ENCODE measurements at places on chromosomes 2 and 18.

DNA sequence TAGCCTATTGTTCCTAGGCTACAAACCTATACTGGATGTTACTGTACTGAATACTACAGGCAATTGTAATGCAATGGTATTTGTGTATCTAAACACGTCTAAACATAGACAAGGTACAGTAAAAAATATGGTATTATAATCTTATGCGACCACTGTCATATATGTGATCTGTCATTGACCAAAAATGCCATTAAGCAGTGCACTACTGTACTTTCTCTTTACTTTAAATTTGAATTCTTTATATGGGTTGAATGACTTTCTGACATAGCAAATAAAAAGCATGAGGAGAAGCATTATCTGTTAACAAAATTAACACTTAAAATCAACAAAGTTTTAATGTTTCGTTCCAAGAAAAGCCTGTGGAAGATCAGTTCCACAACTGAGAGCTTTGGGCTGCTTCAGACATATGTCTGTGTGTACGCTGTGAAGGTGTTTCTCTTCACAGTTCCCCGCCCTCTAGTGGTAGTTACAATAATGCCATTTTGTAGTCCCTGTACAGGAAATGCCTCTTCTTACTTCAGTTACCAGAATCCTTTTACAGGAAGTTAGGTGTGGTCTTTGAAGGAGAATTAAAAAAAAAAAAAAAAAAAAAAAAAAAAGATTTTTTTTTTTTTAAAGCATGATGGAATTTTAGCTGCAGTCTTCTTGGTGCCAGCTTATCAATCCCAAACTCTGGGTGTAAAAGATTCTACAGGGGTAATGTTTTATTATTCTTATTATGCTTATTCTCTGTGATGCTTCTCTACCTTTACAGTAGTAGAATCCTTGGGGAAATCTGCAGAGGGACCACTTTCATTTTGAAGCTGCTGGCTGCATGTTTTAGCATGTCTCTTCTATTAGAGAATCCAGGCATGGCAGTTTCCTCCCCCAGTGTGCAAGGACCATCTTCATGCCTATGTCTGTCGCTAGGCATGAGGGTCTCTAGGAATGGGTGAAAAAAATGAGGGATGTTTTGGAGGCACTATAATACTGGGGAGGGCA lies 54.5 kb downstream of the SCN2A start:
- ATAC-seq, result peak; percentile 100

DNA sequence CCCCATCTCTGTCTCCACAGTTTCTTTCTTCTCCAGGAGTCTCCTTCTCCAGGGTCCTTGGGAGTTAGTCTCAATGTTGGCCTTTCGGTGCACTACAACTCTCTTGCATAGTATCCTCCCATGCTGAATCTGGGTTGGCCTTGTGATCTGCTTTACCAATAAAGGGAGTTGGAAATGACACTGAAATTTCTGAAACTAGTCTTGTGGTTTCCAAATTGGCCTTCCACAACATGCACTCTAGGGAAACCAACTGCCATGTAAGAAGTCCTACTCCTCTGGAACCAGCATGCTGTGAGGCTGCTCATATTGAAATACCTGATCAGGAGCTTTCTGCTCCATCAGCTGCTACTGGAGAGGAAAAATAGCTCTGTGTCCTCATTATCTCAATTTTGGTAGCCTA lies 9.9 kb upstream of the ABHD3 start:
- peak; percentile 62 for ATAC-seq

DNA sequence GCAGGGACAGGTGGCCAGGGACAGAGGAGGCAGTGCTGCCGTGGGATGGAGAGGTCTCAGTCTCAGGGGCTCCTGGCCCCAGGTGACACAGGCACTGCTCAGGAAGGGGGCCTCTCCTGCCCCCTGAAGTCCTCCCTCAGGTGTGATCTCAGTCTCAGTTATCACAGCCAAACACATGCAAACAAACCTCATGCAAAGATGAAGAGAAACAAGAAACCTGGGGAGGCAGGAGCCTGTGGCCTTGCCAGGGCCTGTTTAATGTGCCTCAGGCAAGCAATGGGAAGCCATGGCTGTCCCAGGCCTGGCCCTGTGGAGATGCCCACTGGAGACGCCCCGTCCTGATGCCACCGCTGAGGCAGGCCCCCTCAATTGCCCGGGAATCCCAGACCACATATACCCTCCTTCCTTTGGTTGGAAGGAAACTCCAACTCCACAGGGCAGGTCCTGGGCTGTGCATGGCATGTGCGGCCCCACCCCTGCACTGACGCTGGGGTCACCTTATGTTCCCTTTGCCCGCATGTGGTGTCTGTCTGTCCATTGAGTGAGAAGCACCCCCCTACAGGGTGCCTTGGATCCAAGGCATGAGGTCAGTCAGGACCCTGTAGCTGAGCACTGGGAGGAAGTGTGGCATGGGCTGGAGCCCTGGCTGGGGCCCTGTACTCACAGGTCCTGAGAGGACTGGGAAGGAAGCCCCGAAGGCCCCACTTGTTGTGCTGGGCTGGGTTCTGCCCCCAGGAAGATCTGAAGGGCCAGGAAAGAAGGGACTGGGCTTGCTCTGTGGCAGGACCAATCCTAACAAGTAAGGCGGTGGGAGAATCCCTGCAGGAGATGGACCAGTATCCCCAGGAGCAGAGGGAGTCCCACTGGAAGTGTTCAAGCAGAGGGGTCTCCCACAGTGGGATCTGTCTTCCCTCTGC lies 68.8 kb upstream of the RAB6C start:
- no peak for ATAC-seq

DNA sequence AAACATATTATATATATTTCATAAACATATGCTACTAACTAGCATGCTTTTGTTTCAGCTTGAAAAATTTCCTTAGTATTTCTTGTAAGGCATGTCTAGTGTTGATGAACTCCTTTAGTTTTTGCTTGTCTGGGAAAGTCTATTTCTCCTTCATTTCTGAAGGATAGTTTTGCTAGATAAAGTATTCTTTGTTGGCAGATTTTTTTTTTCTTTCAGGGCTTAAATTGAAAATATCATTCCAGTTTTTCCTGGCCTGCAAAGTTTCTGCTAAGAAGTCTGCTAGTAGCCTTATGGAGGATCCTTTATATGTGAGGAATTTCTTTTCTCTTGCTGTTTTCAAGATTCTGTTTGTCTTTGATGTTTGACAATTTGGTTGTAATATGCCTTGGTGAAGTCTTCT lies 183.5 kb downstream of the SLC4A3 start:
- ATAC-seq, result no peak

DNA sequence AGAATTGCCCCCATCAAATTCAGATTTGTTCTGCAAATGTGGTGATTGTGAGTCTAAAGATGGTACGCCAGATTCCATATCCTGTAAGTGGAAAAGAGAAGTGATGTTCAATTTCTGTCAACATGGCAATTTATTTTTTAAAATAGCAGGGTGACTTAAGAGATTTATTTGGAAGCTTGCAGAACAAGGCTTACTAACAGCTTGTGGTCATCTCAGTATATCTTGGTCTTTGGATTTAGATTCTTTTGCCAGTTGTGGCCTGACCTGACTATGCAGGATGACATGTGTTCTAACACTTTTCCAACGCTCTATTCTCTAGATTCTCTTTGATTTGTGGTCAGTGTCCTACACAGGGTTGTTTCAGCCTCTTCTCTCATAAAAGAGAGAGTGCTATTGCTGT lies 74.4 kb downstream of the MAP3K20 start:
- ATAC-seq, result no peak

GRCh38 chr2:197024206-197024605 lies 97.7 kb upstream of the PGAP1 start:
- ATAC-seq, result no peak

DNA sequence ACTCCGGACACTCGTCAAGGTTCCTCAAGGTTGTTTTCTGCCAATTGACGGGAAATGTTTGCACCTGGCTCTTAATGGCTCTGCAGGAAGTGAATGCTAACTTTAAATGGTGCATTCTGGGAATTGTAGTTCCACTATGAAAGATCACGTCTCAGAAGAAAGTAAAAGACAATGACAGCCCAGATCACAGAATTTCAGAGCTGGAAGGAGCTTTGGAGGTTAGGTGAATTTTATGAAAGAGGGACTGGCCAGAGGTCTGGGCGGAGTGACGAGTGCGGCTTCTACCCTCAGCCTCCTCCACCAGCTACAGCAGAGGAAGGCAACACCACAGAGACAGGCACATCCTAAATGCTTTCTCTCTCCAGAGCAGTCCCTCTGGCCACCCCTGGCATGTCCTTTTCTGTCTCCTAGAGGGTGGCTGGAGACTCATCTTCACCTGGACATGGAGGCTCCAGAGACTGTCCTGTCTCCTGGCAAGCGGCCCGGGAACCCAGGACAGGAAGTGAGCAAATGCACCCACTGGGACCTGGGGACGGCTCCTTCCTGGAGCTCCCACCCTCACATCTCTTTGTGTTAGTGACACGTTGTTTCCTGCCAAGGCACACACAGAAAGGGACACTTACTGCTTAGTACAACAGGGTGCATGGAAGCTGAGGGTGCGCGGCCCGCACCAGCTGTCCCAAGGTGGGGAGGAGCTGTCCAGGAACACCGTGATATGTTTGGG lies 19.4 kb downstream of the THAP4 start:
- ATAC-seq, result peak; percentile 33

DNA sequence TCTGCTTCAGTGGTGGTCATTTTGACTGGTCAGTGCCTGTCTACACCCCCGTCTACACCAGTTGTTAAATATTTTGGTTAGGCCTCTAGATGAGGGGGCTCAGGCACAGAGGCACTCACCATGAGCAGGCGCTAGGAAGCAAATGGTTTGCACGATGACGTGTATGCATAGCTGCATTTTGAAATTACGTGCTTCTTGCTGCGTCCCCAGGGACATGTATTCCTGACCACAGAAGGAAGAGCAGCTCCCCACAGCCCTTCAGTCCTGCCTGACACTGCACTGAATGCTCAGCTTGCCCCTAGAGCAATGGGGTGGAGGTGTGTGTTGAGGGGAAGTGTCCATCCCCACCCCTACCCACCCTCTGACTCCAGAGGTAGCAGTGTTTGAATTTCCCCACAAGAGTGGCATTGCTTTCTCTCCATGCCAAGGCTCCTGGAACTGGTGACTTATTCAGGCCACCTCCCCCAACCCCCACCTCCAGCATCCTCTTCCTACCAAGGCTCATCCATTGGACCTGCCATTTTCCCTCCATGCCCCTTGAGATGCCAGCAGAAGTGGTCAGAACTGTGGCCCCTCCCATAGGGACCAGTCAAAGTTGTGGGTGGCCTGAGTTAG lies 11.4 kb upstream of the ZAP70 start:
- ATAC-seq, result no peak

- no peak for ATAC-seq
These were observed 16.8 kb downstream of the TTC39C start for GRCh38 chr18:24031318-24031717.

DNA sequence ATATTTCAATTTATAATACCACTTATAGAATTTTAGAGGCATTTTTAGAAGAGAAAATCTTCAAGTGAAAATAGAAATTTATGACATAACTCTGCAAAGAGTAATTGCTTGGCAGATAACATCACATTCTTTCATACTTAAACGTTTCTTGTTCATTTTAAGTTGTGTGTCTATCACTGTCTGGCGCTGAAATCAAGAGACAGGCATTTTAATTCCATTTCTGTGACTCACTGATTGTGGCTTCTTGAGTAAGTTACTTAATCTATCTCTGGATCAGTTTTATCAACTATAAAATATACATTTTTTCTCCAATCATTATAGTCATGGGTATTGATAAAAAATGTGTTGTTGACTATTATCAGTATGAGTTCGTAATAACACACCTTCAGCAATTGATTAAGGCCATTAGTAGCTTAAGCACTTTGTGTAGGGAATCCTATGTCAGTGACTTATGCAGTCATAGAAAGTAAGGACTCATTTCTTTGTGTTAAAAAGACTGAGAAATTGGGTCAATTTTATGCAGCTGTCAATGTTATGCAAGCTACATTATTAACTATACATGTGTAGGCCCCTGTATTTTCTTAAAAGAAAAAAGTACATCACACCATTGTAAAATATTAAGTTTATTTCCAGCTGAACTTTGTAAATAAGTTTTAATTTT lies 497.3 kb downstream of the CCDC85A start:
- ATAC-seq, result no peak
